ENCODE measurements at places on chromosomes 1 and 21.
A peak's percentile ranks its signal among the peaks of the same experiment; 100 is the strongest.

GRCh38 chr1:234555390-234556024 is 54.5 kb downstream of the IRF2BP2 start:
- no peak for DNase-seq

DNA sequence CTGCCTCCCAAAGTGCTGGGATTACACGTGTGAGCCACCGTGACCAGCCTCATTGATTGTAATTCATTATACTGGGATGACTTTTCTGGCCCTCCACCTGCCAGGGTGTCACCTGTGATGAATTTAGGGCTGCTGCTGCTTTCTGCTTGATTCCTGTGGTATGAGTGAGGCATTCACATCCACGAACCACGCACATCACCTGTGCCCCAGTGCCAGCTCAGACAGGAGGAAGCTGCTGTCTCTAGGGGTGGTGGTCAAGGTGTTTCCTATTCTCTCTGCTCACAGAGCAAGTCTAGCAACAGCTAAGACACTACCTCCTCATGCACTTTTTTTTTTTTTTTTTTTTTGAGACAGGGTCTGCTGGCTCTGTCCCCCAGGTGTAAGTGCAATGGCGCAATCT is 12.3 kb upstream of the LDLRAD2 start:
- no peak for DNase-seq

GRCh38 chr1:241839369-241839979 is 8.5 kb upstream of the EXO1 start:
- no peak for DNase-seq

DNA sequence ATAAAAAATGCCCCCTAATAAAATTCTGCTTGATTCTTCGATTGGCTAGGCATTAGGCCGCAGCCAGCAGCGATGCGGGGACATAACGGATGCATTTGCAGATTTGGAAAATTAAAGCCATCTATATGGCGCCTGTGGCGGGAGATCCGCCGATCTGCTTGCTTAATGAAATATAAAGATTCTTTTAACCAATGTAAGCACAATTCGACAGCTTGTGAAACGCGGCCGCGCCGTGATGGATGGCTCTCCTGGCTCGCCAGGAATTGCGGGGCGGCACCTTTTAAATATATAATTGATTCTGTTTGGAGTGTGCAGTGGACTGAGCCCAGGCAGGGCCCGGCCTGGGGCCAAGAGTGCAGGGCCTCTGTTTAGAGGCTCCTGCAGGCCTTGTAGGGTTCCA is 8.0 kb downstream of the DMBX1 start:
- DNase-seq, result no peak

DNA sequence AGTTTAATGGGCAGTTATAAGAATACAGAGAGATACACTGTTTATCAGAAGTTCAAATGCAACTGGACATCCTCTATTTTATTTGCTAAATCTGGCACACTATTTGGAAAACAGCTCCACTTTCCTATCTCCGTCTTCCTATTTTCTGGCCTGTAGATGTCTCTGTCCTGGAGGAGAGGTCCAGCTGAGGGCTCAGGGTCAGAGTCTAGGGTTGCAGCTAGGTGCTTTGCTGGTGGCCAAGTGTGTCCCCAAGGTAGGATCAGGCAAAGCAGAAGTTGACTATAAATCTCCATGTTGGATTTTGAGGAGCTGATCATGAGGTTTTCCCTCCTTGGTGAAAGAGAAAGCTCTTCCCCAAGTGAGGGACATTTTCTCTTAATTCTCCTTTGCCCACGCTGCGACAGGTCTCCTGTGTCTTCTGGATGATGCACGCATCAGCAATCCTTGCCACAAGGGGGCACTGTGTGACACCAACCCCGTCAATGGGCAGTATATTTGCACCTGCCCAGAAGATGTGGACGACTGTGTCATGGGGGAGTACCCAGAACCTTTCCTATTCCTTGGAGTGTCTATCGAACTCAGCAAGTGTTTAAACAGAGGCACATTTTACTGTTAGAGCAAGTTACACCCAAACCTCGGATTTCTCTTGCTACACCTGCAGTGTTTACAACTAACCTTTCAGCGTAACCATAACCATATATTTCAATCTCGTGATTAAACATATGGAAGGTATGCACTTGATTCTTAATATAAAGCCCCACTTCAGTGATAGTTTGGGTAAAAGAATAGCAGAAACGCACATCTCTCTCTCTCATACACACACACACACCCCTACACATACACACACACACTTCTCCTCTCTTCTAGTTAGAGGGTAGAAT is 10.2 kb downstream of the ADAM30 start:
- DNase-seq, result no peak

DNA sequence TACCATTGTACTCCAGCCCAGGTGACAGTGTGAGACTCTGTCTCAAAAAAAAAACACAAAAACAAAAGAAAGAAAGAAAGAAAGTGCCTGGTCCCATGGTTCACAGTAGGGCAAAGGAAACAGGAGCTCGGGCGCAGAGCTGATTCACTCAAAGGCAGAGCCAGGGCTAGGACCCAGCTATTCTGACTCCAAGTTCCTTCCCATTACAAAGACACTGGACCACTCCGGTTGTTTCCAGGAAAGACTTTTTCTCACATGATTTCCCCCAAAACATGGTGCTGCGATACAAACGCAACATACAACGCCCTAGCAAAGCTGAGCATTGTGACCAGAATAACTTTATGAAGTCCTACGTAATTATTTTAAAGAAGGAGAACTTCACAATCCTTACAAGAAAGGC is 10.7 kb downstream of the ABCG1 start:
- no peak for DNase-seq

DNA sequence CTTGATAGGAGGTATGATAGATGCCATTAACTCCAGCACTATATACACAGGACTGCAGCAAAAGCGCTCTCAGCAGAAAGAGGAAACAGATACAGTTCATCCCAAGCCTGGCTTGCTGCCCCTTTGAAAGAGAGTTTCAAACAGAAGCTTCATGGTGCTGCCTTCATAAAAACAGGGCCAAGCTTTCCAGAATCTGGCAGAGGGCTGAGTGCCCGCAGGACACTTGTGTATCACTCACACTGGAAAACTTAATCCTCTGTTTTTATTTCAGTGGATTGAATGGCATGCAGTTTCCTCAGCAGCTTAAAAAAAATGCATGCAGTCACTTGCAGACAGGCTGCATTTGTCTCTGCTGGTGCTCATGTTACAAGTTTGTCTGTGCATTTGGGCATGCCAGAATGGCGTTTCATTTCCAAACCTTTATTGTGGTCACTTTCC is 40.4 kb downstream of the KCNJ15 start:
- no peak for DNase-seq

GRCh38 chr1:11670747-11671146 is 6.7 kb downstream of the FBXO6 start:
- no peak for DNase-seq

DNA sequence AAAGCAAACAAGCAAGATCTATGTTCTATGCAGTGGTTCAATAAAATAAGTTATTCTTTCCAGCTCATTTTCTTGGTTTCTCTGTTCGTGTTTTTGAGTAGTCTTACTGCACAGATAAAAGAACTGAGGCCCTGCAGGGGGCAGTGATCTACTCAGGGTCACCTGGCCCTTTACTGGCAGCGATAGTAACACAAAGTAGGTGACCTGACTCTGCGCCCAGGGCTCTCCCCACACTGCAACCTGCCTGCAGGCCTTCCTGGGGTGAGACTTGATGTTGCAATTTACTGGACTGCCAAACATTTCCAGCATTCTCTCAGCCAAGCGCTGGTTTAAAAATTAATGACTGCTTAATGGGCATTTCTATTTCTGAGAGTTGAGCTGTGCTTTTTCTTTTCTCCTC is 110.3 kb downstream of the HUNK start:
- no peak for DNase-seq

DNA sequence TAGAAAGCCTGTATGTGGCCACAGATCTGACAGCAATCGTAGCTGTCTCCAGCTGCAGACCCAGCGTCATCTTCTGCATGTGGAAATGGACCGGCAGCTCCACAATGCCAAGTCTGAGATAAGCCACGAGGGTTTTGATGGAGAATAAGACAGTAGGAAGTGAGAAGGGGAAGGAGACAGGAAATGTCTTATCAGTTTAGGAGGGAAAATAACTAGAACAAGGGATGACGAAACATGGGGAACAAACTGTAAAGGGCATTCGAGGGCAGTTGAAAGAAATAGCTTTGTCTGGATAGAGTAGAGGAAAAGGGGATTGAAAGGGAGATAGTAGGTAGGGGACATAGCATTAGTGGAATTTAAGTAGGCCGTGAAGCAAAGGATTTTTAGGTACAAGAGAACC is 74.0 kb upstream of the CTTNBP2NL start:
- no peak for DNase-seq

GRCh38 chr1:156382561-156382960 is 13.6 kb downstream of the RHBG start:
- no peak for DNase-seq

GRCh38 chr1:184376369-184376768 is 10.5 kb upstream of the C1orf21 start:
- no peak for DNase-seq

- no peak for DNase-seq
These were observed 85.9 kb upstream of the IVNS1ABP start for GRCh38 chr1:185402930-185403329.

DNA sequence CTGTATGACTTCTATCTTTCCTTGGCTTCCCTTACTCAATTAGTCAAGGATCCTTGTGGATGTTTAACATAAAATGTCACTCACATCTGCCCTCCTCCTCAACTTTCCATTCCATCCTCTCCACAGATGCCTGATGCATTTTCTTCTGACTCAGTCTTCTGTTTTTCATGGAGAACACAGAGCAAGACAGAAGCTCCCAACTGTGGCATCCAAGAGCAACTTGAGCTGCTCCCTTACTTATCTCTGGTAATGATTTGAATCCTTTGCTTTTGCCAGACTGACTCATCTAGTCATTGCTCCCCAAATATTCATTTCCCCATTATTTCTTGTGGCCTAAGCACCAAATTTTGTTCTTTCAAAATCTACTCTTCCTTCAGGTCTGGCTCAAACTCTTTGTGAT is 120.6 kb downstream of the LYPLAL1 start:
- DNase-seq, result no peak

DNA sequence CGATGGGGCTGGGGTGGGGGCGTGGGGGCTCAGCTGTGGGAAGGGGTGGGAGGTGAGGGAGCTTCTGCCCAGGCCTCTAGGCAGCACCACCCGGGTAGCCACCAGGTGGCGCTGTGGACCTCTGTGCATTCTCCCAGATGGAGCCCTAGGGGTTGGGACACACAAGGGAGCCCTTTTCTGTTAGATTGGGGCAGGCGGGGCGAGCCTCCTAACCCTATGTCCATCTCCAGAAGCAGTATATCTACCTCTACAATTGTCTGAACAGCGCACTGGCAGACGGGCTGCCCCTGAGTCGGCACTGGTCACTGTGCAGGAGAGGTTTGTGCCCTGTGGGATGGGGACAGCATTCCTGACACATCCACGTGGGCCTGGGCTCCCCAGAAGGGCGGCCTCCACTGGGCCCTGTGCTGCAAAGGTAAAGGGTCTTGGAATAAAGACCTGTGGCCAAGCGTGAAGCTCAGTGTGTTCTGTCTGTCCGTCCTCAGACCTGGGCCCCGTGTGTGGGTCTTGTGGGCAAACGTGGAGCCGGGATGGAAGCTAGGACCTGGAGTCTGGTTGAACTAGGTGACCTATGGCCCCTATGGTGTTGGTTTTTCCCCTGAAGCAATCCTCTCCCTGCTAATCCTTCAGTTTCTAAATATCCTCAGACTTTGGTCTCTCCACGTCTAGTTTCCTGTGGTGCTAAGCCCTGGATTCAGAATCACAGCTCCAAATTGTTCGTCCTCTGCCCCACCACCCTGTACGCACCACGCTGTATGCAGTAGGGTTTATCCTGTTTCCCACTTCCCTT is 4.4 kb upstream of the LGR6 start:
- DNase-seq, result peak; percentile 63

GRCh38 chr1:38570657-38570975 is 289.0 kb downstream of the RRAGC start:
- DNase-seq, result no peak

GRCh38 chr1:171793636-171794035 is 12.2 kb downstream of the METTL13 start:
- no peak for DNase-seq

- no peak for DNase-seq
These were observed 97.7 kb downstream of the PAPPA2 start for GRCh38 chr1:176560681-176561080.

DNA sequence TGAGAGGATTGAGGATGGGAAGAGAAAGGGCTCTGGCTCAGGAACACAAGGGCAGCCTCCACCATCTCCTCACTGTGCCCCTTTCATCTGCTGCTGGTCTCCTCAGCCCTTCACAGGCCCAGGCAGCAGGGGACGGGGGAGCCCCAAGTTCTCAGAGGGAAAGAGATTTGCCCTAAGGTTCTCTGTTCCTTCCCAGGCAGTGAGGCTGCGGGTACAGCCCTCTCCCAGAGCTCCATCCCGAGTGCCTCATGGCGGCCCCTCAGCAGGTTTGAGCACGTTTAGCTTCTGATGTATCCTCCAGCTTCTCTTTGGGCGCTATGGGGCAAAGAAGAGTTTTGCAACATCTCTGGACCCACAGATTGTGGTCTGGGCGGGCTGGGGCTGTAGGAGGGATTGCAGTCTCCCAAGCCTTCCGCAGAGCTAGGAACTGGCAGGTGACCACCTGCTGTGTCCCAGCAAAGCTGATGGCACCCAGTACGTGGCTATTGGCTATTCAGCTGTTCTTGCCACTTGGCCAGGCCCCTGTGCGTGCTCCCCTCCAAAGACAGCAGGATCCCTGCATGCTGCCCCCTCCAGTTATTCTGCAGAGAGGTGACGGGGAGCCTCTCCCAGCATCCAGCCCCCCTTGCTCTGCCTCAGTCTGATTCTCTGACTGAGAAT is 10.1 kb downstream of the DISP3 start:
- DNase-seq, result no peak

DNA sequence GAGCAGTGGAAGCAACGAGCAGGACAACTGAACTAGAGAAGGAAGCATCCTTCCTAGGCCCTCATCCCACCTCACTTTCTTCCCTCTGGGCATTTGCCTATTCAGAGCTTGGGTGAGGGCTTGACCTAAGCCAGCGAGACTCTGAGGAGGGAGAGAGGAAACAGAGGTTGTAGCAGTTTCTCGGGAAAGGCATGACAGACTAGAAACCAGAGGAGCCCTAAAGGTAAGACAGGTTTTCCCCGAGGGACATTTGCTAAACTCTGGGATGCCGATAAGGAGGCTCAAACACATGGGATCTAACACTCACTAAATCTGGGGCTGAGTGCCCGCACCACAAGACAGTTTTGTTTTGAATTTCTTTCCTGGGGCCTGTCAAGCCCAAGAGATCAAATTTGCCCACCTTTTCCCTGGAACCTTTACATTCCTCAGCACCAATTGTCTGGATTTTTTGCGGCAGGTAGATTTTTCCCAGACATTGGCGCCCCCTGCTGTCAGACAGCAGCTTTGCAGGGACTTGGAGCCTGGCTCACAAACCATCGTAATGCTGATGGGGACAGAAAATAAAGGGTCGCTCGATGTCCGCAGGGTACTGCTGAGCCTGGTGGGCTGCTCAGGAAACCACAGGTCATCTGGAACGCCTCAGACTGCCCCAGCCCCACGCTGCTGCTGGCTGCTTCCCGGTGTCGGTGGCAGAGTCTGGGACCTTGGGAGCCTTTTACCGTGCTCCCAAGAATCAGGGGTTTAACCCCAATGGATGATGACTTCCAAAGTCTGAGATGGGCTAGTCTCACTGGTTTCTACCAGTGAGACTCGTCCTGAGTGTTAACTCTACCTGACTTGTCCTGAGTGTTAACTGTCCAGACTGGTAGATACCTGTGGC is 23.4 kb upstream of the TSPAN2 start:
- no peak for DNase-seq
